ENCODE measurements at places on chromosomes 13 and 19. TPM values are rescaled to one million over a fixed set of nuclear protein-coding genes. Genes with fewer than 3 reads are reported as not detected.

TMEM59L gene
- 3.8 TPM for total RNA-seq

ATP4B gene
- total RNA-seq = not detected

FPR2 gene
- total RNA-seq = not detected

PRKCG gene
- total RNA-seq = 7.1 TPM

FOXO1 gene
- 4.3 TPM for total RNA-seq

ERICH4 gene
- total RNA-seq = not detected

ZNF418 gene
- 0.74 TPM for total RNA-seq

SPINT2 gene
- 323 TPM for total RNA-seq

CEACAM4 gene
- not detected for total RNA-seq

ATP7B gene
- total RNA-seq = 1.8 TPM

LIM2 gene
- not detected for total RNA-seq

DCT gene
- total RNA-seq = not detected

SYNGR4 gene
- 1.9 TPM for total RNA-seq

VSTM2B gene
- total RNA-seq = not detected

LILRB2 gene
- not detected for total RNA-seq

MED16 gene
- 15.7 TPM for total RNA-seq

Measured in A549 treated with RU486 at 1 μM for 4 hours (cell line).